ENCODE measurements at places on chromosomes 4 and X.

GRCh38 chrX:135697601-135698000, 15.8 kb upstream of the CT45A1 start:
- no peak for DNase-seq

GRCh38 chr4:52051615-52052474, 741 bp downstream of the SPATA18 start:
- DNase-seq = no peak

DNA sequence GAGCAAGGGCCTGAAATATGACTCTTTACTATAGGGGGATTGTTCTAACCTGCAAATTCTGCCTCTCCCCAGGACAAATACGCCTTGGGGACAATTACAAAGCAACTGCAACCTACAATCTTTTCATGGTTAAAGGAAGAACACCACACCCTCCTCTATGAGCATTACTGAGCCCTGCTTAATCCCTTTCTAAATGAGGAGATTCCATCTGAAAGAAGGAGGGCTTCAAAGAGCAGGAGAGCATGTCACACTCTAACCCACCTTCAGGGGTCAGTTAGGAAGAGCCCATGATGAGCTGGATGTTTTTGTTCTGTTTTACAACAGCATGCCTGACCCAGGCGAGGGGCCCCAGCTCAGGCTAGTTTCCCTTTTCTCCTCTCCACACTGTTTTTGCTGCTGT, 134.0 kb upstream of the ANXA3 start:
- no peak for DNase-seq

DNA sequence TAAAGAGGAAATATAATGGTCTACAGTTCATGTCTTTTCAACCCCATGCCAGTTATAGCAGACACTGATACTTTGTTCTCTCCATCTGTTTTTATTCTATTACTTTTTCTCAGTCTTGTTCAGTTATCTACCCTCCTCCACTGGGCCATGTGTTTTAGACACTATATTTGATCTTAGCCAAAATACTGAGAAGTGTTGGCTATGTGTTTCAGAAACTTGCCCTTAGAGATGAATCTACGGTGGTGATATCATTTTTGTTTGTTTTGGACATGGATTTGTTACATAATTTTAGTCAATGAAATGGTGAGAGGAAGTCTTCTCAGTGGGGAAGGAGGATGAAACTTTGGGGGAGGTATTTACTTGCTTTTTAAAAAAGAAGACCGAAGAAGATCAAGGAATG, 211.5 kb upstream of the DDX53 start:
- no peak for DNase-seq

DNA sequence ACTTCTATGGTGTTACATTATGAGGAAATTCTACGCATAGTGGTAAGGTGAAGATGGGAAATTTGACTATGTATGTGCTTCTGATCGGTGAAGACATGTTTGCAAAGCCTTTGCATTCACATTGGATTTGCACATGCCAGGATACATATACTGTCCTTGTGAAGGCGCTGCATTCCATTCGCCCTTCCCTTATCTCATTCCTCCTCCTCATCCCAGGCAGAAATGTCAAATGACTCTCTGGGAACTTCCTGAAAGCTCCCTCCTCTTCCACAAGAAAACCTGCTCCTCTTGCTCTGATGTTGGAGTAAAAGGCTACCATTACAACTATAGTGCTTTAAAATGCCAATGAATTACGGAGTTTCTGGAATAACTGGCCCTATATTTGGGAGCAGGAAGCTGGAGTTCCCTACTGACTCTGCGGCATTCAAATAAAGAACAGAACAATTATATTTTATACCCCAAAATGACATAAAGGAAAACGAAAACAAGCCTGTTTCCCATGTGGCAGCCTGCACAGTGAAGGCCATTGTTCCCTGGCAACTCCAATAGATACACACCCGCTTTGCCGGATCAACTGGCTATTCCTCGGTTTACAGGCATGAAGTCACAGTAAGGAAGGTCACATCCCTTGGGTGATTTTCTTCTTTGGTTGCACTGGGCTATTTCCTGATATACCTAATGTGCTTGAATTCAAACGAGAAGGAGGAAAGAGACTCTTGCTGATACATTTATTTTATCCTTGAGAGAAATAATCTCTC, 84.5 kb downstream of the AREG start:
- no peak for DNase-seq

- DNase-seq = no peak
Measured at GRCh38 chrX:74272230-74272629, 31.8 kb upstream of the ZCCHC13 start.

DNA sequence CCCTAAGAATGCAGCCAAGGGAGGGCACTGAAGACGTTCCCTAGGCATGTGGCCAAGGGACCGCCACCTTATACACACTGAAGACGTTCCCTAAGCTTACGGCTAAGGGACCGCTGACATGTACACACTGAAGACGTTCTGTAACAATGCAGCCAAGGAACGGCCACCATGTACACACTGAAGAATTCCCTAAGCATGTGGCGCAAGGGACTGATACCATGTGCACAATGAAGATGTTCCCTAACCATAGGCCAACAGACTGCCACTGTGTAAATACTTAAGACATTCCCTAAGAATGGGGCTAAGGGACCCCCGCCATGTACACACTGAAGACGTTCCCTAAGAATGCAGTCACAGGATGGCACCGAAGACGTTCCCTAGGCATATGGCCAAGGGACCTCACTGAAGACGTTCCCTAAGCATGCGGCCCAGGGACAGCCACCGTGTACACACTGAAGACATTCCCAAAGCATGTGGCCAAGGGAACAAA, 36.1 kb downstream of the DHRSX start:
- DNase-seq = no peak

- DNase-seq = no peak
Measured at GRCh38 chrX:28058901-28059300, 77.7 kb upstream of the DCAF8L1 start.

GRCh38 chr4:147351083-147351787, 129.7 kb upstream of the EDNRA start:
- no peak for DNase-seq

- DNase-seq = no peak
Measured at GRCh38 chrX:148681605-148682004, 181.2 kb downstream of the AFF2 start.

DNA sequence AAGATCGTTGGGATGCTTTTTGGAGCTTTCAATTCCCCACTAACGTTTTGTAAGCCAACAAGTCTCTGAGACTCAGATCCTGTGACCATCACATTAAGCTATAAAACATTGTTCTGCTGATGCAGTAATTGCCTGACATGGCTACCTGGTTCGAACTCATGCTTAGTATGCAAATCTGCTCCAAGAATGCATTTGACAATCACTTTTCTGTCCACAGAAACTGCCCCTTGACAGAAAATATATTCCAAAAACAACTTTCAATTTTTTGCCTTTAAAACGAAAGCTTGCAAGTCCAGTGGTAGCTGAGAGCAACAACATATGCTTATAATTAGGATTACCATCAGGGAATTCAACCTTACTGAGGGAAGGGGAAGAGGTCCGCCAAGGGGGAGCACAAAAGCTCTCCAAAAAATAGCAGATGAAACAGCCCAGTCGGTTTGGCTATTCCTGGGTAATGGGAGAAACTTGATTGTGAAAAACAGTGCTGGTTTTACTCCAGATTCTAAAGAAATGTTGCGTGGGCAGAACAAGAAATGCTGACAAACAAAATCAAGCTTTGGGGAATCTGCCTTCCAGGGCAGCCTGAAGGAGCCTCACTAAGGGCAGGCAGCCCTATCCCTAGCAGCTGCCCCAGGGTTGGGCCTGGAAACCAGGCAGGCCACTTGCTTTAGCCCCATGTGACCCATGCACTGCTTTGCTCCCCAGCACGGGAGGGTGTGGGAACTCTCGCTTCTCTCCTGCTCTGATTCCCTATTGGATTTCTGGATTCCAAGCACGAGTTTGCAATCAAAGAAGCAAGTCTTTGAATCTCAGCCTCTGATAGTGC, 160.7 kb upstream of the LDB2 start:
- DNase-seq = no peak

GRCh38 chr4:12487000-12487399, 997.1 kb downstream of the RAB28 start:
- DNase-seq = no peak

DNA sequence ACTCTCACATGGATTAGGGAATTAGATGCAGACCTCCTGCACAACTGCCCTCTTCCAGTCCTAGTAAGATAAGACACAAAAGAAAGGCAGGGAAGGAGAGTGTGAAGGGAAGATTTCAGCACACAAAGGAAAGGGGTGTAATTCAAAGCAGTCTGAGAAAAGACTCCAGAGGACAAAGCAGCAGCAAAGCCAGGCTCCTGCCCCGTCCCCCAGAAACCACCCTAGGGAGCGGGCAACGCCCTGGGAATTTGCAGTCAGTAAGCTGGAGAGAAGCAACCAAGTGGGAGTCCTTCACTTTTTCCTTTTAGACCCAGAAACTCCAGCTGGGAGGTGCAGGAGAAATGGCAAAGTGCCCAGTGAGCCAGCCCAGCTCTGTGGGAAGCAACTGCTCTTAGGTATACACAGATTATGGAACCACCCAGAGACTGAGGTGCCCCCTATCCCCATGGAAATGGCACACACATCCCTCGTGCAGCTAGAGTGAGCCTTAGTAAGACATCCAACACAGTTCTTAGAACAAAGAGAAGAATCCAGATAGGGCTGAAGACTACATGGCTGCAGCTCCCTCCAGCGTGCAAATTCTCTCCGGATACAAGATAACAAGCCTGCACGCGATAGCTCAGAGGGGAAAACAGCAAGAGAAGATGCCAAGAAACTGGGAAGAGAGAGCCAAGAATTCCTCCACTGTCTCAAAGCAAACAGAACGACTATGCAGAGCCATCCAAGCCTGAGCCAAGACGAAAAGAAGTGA, 26.5 kb upstream of the IRAK1 start:
- no peak for DNase-seq

GRCh38 chr4:74692972-74693371, 101.4 kb downstream of the BTC start:
- DNase-seq = no peak

GRCh38 chr4:815464-816146, 10.3 kb downstream of the CPLX1 start:
- DNase-seq = no peak

DNA sequence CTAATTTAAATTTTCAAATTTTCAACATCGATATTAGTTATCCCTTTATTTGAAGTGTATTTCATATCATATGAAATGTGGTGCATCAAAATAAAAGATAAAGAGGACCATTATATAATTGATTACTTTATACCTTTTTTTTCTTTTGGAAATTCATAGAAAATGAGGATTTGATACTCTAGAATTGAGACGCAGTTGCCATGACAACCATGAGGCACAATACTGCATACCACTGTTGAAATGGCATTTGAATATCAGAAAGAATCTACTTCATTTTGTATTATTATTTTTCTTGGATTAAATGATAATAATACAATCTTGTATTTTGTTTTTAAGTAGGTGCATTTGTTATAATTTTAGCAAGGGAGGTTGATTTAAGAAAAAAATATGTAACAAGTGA, 323.1 kb downstream of the PCDH18 start:
- DNase-seq = no peak

GRCh38 chr4:8504279-8505007, 63.9 kb downstream of the TRMT44 start:
- no peak for DNase-seq

DNA sequence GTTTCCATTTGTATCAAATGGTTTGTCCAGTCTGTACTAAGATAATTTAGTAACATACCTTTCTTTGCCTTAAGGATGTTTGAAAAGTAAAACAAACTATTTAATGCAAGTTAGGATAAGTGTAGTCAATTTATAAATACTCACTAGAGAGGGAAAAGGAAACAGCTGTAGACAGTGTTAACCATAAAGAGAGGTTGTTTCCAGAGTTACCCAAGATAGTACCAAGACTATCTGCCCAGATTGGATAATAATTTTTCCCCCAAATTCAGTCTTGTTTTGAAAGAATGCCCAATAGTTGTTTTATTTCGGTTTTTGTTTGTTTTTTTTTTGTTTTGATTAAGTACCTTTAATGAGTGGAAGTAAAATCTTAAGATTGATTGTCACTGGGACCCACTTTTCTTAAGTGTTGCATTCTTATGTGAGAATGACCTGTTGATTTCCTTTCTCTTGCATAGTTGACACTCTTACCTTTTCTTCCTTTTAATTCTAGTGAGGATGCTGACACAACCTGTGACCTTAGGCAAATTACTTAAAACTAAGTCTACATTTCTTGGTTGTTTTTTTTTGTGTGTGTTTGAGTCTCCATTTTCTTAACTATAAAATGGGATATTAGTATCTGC, 12.8 kb downstream of the AFF1 start:
- no peak for DNase-seq

- DNase-seq = no peak
Measured at GRCh38 chrX:42269186-42269585, 345.8 kb upstream of the CASK start.
